ENCODE measurements at places on chromosomes 4 and X.

GRCh38 chr4:14837860-14838259, 164.4 kb upstream of the CPEB2 start:
- ATAC-seq = no peak

- no peak for ATAC-seq
Observed at GRCh38 chr4:20764366-20764992, 64.2 kb downstream of the PACRGL start.

GRCh38 chr4:47427935-47428334, 35.6 kb downstream of the COMMD8 start:
- no peak for ATAC-seq

GRCh38 chrX:130170752-130171445, 863 bp upstream of the RAB33A start:
- peak; percentile 77 for ATAC-seq

GRCh38 chr4:133776503-133776902, 425.1 kb downstream of the PABPC4L start:
- no peak for ATAC-seq

DNA sequence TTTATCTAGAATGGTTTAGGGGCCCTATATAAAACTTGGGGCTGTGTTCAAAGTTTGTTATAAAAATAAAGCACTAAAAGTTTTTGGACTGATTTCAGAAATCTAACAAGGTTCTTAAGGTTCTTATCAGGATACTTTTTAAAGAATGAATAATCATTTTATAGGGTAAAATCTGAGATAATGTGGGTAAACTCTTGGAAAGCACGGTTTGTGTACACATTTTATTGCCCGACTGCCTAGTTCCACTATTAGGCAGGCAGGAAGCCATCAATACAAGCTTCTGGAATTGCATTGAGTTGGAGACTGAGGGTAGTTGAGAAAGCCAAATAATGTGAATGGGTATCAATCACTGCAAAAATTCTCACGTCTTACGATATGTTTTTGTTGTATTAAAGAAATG, 331.0 kb upstream of the PITX2 start:
- no peak for ATAC-seq

GRCh38 chrX:41862562-41863184, 60.7 kb downstream of the CASK start:
- ATAC-seq = no peak

GRCh38 chrX:102604327-102604726, 5.0 kb downstream of the ARMCX5 start:
- no peak for ATAC-seq

DNA sequence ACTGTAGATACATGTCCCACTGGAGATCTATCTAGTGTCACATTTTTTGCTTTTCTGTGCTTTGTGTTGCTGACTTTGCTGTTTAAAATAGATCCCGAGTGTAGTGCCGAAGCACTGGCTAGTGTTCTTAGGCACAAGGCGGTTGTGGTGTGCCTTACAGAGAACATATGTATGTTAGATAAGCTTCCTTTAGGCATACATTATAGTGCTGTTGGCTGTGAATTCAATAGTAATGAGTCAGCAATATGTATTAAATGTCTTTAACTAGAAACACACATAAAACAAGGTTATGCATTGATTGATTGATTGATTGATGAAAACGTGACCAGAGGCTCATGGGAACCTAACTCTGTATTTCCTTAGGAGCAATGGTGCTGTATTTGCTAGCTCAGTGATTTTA, 56.2 kb downstream of the COX7B2 start:
- ATAC-seq = no peak

DNA sequence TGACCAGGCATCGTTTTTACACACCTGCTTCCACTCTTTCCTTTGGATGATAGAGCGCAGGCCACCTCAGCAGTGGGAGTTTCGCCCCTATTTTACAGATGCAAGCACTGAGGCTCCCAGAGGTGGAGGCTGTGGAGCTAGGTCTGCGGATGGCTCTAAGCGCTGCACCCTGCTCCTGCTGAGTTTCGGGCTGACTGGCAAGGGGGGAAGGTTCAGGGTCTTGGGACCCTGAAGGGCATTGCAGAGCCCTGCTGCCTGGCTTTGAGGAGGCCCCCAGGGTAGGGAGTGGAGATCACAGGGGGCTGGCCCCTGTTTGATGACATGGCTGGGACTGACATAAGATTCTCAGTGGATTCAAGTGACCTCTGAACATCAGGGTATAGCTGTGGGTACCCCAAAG, 62.8 kb upstream of the NKX1-1 start:
- ATAC-seq = no peak

DNA sequence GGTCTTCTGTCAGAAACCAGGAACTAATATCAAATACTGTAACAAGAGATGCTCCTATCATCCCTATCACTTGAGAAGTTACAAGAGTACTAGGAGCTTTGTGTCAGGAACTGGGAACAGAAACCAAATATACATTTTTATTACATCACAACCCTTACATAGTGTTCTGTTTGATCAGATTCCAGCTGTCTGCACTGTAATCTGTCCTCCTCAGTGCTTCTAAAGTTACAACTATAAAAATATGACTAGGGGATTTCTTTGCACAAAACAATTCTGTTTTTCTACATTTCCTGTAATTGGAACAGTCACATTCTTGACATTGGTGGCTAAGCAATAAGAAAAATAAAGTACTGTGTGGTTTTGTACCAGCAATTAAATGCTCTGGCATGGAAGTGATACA, 686.0 kb downstream of the PDHA2 start:
- no peak for ATAC-seq

DNA sequence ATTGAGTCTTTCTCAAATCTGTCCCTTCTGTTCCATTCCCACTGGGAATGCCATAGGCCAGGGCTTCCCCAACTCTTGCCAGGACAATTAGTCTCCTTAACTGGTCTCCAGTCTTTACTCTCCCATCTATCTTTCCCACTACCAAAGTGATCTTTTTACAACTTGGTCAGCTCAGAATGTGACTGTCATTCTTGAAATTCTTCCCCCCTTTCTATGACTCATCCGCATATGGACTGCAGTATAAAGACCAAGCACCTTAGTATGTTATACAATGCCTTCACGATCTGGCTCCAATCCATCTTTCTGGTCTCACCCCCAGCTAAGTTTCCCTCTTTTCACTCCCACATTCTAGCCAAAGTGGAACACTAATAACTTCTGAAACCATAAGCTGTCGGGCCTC, 383.8 kb downstream of the OPHN1 start:
- ATAC-seq = no peak

Data from activated T-helper 17 cell treated with anti-CD3 and anti-CD28 coated beads, Interleukin-2, amount 50 U/mL, for 72 hours (primary cell).